Foreskin keratinocyte (primary cell): ENCODE measurements at places on chromosomes 5 and 9. TPM values are rescaled to one million over a fixed set of nuclear protein-coding genes. Genes with fewer than 3 reads are reported as not detected.

Gene FABP6
- 0.07 TPM in 1 of 2 replicates, not detected in the other for polyA plus RNA-seq

Gene PCDHA13
- polyA plus RNA-seq, result 0.14 and 0.24 TPM in 2 replicates

Gene FYB1
- polyA plus RNA-seq, result not detected in 2 replicates

Gene PTPRD
- polyA plus RNA-seq, result 0.01 TPM in 1 of 2 replicates, not detected in the other

Gene INSL4
- not detected in 2 replicates for polyA plus RNA-seq

Gene PCDHB6
- polyA plus RNA-seq, result 0.02 TPM in 1 of 2 replicates, not detected in the other

Gene PDLIM4
- 162 and 190 TPM in 2 replicates for polyA plus RNA-seq

Gene OLFM1
- 0.10 and 0.29 TPM in 2 replicates for polyA plus RNA-seq

Gene SPINK13
- not detected in 2 replicates for polyA plus RNA-seq

Gene GDA
- 0.49 and 0.68 TPM in 2 replicates for polyA plus RNA-seq

Gene PCA3
- not detected in 2 replicates for polyA plus RNA-seq

Gene PCDHGA6
- polyA plus RNA-seq, result 0.03 TPM in 1 of 2 replicates, not detected in the other

Gene FRRS1L
- polyA plus RNA-seq, result 0.01 TPM in 2 replicates

Gene LCP2
- not detected in 2 replicates for polyA plus RNA-seq

Gene MGAT1
- 78.9 and 96.4 TPM in 2 replicates for polyA plus RNA-seq
